ENCODE measurements at places on chromosomes 1 and 21.

DNA sequence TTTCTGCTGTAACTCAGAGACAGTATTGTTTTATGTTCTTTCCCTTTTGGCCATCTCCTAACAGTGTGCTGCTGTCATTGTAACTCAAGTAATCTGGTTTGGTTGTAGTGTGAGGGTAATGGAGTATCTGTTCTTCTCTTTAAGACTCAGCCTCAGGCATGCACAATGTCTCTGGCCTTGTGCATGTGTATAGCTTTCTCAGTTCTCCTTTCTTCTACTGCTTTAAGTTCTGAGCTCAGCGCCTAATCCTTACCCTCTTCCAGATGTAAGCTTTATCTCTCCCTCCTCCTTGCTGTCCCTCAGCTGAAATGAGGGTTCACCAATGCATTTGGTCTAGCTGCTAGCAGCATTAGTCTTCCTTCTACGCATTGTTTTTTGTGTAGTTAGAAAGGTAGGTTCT is 1420.4 kb upstream of the PRMT6 start:
- DNase-seq, result no peak

DNA sequence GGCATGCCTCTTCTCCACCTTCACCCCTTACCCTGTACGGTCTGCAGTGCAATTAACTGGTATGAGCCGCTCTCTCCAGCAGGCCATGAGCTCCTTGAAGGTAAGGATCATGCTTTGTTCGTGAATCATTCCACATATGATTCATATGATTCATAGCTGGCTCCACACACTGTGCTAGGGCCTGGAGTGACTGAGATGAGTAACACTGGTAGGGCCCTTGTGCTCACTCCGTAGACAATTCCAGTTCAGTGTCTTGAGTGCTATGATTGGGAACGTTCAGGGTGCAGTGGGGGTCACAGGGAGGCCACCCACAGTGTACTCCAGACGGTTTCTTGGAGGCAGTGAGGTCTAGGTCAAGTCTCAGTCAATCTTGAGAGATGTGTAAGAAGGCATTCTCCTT is 239.8 kb downstream of the LMX1A start:
- peak; percentile 8 for DNase-seq

DNA sequence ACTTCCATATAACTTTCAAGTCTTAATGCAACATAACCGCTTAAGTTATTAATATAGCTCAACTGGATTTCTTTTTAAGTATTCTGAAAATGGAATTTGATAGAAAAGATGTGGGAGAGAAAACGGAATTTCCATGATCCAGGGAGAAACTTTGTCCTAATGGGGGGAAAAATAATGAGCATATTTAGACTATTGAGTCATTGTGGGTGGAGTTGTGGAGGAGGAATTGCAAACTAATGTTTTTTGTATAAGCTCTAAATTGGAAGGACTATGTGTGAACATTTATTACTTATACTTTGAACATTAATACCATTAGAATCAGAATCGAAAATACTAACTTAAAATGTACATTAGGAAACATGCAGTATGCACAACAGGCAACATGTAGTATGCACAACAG is 159.9 kb upstream of the NEGR1 start:
- DNase-seq, result no peak

GRCh38 chr1:113333056-113333455 is 57.3 kb upstream of the MAGI3 start:
- DNase-seq, result no peak

- DNase-seq, result peak; percentile 76
Observed at GRCh38 chr1:79304131-79304530, 297.6 kb upstream of the ADGRL4 start.

DNA sequence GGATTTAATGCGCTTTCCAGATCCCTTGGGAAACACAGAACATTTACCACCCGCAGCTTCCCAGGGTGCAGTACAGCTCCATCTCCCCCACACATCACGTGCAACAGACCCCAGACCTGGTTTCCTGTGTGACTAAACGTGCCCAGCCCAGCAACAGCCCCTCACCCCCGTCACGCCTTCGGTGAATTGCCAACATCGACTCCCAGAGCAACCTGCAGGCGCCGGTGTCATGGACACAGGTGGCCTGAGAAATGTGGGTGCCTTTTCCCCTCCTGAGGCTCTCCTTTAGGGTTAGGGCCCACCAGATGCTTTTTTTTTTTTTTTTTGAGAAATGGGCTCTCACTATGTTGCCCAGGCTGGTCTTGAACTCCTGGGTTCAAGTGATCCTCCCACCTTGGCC is 24.2 kb upstream of the SUMO3 start:
- DNase-seq, result no peak

DNA sequence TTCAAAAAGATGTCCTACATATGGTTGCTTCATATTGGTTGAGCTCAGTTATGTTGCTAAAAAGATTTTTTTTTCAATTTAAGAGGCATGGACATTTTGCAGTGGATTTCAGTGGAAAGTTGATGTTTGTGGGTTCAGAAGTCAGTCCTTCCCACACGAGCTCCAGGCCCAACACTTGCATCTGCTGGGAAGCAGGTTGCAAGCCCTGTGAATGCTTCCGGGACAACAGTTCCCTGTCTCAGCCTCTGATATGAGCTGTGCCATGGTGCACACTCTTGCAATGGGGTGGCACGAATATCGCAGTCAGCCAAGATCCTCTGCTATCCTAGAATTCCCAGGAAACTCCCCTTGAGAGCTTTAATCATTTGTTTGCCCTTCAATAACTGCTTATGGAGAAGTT is 30.3 kb upstream of the ABCG1 start:
- no peak for DNase-seq

GRCh38 chr1:43936431-43937151 is 3.0 kb downstream of the ARTN start:
- DNase-seq, result peak; percentile 26

- no peak for DNase-seq
Observed at GRCh38 chr21:40792691-40793456, 54.1 kb downstream of the DSCAM start.

DNA sequence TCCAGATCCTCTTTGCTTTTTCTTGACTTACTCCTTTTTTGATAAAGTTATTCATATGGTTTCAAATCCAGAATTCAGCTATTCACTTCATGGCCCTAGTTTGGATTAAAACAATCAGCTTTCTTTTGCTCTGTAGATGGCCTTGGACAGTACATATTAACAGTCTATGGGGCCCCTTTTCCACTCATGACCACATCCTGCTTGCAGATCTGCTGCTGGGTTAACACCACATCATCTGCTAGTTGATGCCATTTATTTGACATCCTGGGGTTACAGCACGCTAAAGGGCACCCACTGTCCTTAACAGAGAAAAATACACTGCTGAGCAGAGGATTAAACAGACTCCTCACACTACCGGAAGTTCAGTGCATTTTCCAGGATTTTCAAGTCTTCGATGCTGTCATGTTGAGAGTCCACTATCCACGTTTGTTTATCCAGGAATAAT is 941 bp upstream of the IFI16 start:
- DNase-seq, result no peak

DNA sequence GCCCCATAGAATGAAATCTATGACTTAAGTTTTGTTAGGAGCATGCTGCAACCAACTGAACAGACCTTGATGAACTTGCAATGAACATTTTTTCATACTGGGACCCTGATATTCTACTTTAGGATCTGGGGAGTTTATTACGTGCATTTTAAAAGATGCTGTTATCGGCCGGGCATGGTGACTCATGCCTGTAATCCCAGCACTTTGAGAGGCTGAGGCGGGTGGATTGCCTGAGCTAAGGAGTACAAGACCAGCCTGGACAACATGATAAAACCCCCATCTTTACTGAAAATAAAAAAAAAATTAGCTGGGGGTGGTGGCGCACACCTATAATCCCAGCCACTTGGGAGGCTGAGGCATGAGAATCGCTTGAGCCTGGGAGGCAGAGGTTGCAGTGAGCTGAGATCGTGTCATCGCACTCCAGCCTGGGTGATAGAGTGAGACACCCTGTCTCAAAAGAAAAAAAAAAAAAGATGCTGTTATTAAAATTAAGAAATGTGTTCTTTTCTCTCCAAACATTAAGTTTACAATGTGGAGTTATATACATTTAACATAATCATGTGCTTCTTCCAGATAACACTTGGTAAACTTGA is 7.1 kb downstream of the MPZL1 start:
- DNase-seq, result no peak

- DNase-seq, result peak; percentile 70
Observed at GRCh38 chr1:108686614-108687313, 5.3 kb upstream of the PRPF38B start.

- no peak for DNase-seq
Observed at GRCh38 chr1:153404086-153404635, 12.2 kb upstream of the S100A7A start.

- DNase-seq, result peak; percentile 34
Observed at GRCh38 chr1:196997423-196997822, 20.1 kb downstream of the CFHR5 start.

Data from fibroblast of gingiva (primary cell).